ENCODE measurements at places on chromosomes 2 and 18.

GRCh38 chr2:28298406-28298805, 94.3 kb upstream of the FOSL2 start:
- DNase-seq, result no peak

DNA sequence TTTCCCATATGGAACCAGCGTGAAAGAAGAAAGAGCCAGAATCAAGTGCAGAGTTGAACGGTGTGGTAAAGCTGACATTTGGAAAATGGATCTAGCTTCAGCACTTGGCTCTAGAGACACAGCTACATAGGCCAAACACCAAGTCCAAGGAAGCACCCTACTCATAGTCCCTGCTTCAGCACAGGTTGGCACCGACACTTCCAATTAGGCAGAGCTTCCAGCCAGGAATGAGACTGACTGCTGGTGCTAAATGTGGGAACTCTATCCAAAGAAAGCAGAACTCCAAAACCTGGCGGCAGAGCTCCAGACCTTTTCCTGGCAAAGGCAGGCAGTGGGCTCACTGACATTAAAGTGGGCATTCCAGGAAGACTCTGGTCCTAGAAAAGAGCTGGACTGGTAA, 125.4 kb upstream of the CTNNA2 start:
- no peak for DNase-seq

DNA sequence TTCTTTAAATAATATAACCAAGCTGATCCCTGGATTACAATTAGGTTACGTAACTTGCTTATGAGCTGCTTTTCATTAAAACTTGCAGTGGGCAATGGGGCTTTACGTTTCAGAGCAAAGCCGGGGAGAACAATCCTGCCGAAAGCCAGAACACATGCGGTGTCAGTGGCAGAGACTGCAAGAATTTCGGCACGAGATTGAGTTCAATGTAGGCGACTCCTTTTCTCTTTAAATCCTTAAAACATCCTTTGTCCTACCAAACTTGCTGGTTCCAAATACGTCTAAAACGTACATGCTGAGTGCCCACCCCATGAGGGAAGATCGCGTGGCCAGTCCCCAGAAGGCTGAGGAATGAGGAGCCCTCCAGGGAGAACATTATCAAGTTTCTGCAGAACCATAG, 36.8 kb upstream of the NCOA1 start:
- DNase-seq, result no peak

- no peak for DNase-seq
Observed at GRCh38 chr2:235836491-235836911, 331.7 kb downstream of the GBX2 start.

- no peak for DNase-seq
Observed at GRCh38 chr2:108604196-108604595, 69.9 kb downstream of the LIMS1 start.

DNA sequence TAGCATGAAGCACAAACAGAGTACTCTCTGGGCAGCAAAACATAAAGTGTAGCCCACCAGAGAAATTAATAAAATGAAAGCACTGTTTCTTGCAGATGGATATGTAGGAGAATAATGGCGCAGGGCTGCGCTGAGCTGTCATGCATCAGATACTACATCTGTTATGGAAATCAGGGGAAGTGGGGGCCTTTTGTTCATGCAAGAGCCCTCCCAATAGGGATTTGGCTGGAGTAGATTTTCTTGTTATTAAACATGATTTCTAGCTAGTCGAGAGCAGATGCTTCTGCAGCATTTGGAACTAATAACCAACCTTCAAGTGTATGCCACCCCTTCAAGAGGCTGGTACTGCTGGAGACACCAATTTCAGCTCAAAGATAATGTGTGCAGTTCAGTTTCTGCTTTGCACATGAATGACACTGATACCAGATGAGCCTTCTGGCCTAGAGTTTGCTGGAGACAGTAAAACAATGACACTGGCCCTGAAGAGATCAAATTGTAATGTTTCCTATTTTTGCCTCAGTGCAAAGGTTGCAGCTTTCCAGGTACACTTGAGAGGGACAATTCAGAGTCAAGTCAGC, 58.0 kb downstream of the RND3 start:
- DNase-seq, result peak; percentile 94

DNA sequence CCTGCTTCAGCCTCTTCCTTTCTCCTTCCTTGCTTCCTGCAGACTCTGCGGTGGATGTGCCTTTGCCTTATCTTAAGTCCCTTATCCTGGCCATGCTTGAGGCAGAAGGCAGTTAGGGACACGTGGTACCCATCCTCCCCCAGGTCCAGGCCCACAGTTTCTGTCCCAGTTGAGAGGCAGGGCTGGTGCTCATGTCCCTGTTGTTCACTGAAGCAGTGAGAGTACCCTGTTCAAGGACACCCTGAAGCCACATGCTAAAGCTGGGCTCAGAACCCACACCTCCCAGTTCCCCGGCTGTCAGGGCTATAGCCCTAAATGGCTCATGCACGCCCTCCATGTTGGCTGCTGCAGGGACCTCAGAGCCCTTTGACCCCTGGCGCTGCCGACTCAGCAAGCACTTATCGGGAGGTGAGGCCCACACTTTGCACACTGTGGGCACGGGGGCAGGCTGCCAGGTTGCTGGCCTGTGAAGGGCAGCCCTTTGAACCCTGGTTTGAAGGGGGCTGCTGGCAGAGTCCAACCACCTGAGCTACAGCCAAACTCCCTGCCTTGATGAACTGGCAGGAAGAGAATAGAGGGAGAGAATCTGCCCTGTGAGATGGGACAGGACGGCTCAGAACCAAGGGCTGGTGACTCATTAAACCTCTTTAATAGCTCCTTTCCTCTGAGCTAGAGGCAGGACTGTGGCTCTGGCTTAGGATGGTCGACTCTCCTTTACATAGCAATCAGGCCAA, 6.3 kb downstream of the KHK start:
- DNase-seq, result no peak

DNA sequence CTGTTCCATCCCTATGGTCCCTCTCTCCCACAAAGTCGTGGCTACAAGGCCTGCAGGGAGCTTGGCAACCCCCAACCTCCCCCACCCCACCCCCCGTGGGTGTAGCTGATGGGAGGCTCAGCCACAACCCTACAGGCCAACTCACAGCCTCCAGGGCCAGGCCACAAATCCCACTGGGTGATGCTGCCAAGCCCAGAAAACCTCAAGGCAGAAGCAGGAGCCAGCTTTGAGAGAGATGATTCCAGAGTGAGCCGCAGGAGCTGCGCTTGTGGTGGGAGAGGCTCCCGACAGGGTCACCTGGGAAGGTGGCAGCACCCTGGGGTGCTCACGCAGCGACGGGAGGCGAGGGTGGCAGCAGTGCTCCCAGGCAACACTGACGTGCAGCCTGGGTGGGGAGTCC, 44.8 kb downstream of the ADCY3 start:
- DNase-seq, result no peak

DNA sequence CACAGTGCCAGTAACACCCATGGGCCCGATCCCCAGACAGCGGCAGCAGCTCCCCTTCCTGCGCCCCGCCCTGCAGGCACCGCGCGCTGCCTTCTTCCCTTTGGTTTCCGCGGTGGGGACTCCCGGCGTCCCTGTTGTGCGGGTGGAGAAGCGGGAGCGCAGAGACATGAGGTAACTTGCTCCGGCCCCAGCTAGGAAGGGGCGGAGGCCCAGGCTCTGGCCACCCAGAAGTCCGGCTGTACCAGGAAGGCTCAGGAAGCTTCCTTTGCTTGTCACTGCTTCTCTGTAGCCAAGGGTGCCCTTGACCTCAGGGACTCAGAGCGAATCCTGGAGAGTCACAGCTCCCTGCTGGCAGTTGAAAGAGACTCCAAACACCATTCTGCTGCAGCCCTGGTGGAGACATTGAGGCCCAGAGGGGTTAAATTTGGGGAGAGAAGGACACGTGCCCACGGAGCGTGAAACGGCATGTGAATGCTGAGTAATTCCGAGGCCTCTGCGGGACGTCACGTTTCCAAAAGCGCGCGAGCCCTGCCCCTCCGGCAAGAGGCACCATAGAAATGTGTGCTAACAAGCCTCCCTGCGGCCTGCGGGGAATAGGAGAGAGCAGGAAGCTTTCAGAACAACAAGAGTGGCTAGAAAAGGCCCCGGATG, 6.7 kb upstream of the ADCY3 start:
- DNase-seq, result no peak

DNA sequence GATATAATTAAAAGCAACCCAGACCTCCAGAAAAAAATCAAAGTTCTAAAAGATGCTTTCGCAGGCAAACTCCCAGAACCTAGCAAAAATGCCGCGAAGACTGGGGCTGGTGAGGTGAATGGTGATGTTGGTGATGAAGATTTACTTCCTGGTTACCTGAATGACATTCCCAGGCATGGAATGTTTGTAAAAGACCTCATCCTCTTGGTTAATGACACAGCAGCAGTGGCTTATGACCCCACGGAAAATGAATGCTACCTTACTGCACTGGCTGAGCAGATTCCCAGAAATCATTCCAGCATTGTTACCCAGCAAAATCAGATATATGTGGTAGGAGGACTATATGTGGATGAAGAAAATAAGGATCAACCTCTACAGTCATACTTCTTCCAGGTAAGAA, 994 bp downstream of the KLHL41 start:
- DNase-seq, result no peak

- DNase-seq, result no peak
Observed at GRCh38 chr2:172931256-172931894, 144.3 kb upstream of the MAP3K20 start.

DNA sequence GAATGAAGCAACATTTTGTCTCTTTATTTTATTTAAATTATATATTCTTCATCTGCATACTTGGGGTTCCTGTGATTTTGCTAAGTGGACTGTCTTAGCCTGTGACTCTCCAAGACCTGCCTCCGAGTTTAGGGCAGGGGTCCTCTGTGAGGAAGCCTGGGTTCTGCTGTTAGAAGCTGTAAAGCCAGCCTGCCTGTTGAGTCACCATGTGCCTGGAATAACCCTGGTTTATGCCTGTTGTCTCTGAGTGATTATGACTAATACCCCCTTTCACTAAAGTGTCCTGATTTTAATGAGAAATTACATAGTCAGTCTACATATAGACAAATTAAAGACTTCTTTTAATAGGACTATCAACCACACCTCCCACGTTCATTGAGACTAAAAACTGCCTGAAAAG, 369.1 kb downstream of the ZNF521 start:
- DNase-seq, result no peak

GRCh38 chr2:177056481-177056929, 156.1 kb upstream of the HNRNPA3 start:
- no peak for DNase-seq

- DNase-seq, result no peak
Observed at GRCh38 chr2:160557903-160558302, 64.3 kb upstream of the RBMS1 start.

DNA sequence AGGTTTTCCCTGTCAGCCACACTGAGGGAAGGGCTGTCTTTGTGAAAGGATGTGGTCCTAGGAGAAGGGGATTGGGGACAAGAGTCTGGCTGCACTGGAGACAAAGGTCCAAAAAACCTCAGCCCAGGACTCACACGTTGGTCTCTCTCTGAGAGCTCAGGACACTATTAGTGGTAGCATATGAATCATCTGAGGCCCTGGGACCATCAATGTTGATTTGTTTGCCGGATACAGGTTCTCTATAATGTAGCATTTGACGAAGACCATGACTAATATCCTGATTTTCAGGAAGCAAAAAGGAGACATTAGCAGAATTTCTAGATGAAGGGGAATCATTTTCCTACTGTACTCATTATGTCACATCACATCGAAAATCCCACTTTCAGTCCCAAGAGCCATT, 22.2 kb upstream of the DNAH6 start:
- DNase-seq, result no peak

DNA sequence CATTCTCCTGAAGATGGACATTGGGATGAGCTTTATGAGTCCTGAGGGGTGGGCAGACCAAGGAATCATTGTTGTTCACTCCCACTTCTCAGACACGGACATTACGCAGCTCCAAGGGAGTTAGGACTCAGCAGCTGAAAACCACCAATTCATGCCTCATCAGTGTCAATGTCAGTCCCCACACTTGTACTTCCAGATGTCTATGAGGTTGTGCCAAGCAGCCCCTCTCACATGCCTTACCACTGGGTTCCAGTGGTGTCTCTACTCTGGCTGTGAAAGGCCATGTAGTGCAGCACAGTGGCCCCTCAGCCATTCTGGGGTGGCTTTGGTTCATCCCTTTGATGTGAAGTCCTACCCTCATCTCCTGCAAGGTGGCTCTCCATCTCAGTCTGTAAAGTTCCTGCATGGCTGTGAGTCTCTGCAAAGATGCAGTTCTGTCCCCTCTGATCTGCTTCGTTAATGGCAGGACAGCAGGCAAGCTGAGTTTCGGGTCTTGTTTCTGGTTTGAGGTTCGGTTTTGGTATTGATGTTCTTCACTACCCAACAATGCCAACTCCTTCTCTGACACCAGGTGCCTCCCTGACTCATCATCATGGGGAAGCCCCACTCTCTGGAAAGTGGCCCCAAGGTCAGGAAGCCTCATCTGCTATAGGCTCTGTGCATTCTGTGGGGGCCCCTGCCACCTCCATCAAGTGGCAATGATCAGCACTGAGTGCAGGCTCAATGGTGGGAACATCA, 14.0 kb upstream of the COL6A3 start:
- no peak for DNase-seq

DNA sequence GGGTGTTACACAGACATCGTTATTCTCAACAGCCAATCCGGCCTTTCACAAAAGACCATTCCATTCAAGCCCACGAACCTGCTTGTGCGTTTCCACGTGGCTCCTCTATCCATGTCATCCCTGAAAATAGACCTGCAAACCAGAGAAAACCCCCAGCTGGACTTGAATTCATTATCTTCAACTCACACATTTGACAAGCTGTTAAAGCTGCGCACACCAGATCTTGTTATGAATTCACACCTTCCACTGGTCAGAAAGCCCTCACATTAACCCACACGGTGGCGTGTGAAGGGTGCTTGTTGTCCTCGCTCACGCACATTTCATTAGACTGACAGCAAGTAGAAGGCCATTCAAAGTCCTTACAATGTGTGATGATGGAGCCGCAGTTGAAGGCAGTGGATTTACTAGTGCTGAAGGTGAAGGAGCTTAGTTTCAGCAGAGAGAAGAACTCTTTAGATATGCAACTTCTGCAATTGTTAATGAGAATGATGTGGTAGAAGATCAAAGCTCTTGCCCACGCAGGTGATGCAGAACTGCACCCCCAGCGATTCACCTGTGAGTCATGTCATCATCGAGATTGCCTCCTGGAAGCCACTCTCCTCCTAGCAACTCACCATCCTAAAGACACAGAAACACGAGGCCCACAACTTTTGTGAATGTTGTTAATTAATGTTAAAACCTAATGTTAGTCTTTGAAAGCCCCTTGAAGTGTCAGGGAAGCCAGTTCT, 224.8 kb upstream of the SOX11 start:
- no peak for DNase-seq

DNA sequence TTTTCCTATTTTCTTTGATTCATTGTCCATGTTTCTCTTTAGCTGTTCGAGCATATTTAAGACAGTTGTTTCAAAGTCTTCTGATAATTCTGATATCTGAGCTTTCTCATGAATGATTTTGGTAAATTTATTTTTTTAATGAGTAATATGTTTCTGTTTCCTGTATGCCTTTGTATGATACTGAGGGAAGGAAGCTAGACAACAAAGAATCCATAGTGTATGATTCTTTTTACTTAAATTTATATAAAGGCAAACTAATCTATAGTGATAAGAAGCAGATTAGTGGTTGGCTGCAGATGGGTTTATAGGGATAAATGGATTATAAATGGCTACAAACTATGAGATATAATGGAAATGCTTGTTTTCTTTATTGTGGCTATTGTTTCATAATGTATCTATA, 352.7 kb upstream of the CDH2 start:
- no peak for DNase-seq

- no peak for DNase-seq
Observed at GRCh38 chr2:181140414-181140813, 160.0 kb downstream of the UBE2E3 start.

Measured in NCI-H524 (cell line).